ENCODE measurements at places on chromosomes 3 and 15.

GRCh38 chr15:48109856-48110531, 10.8 kb upstream of the SLC24A5 start:
- DNase-seq = no peak

DNA sequence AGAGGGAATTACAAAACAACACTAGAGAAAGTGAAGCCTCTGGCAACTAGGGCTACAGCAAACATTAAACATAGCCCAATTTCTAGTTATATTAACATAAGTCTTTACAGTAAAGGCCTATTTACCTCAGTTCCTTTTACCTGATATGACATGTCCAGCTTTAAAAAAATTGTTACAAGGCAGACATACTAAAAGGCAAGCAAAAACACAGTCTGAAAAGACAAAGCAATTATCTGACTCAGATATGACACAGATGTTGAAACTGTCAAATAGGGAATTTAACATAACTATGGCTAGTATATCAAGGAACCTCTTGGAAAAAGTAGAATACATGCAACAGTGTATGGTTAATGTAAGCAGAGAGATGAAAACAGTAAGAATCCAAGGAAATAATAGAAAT, 238.6 kb downstream of the RAP2B start:
- DNase-seq = peak; percentile 5

- peak; percentile 29 for DNase-seq
Measured at GRCh38 chr3:189947948-189948723, 172.6 kb downstream of the P3H2 start.

GRCh38 chr3:110166791-110167190, 829.4 kb upstream of the DPPA4 start:
- no peak for DNase-seq

DNA sequence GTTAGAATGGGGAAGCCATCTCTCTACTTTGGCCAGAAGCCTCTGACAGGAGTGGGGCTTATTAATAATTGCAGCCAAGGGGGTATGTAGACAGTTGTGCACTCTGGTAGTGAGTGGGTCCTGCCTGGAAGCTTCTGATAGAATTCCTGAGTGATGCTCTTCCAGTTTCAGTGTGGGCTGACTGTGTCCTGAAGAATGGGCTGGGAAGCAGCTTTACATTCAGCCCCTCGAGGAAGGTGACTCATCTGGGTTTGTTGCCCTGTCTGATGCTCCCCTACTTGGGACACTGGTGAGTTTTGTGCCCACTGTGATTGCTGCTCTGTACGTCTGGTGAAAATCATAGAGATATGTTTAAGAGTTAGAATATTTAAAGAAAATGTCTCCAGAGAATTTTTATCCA, 444.7 kb upstream of the RBMS3 start:
- no peak for DNase-seq

DNA sequence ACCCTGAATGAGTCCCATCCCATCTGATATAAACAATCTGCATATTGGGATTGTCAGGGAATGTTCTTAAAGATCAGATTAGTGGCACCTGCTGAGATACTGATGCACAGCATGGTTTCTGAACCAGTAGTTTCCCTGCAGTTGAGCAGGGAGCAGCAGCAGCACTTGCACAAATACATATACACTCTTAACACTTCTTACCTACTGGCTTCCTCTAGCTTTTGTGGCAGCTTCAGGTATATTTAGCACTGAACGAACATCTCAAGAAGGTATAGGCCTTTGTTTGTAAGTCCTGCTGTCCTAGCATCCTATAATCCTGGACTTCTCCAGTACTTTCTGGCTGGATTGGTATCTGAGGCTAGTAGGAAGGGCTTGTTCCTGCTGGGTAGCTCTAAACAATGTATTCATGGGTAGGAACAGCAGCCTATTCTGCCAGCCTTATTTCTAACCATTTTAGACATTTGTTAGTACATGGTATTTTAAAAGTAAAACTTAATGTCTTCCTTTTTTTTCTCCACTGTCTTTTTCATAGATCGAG, 4.5 kb downstream of the B2M start:
- no peak for DNase-seq

DNA sequence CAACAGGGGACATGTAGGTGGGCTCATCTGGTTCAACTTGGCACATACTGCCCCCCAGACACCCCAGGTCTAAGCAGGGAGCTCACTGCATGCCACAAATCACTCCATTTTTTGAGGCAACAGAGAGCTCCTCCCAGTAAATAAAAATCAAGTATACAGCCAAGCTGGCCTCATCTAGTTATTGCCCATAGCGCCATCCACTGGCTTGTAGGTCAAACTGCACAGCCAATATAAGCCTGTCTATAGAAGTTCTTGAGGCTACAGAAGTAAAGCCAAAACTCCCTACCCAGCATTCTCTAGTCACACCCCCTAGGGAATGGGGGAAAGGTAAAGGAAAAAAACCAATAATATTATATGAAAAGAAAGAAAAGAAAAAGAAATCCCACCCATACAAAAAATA, 453.7 kb downstream of the ZNF385D start:
- DNase-seq = no peak

- DNase-seq = no peak
Measured at GRCh38 chr3:194103983-194104751, 31.8 kb upstream of the HES1 start.

DNA sequence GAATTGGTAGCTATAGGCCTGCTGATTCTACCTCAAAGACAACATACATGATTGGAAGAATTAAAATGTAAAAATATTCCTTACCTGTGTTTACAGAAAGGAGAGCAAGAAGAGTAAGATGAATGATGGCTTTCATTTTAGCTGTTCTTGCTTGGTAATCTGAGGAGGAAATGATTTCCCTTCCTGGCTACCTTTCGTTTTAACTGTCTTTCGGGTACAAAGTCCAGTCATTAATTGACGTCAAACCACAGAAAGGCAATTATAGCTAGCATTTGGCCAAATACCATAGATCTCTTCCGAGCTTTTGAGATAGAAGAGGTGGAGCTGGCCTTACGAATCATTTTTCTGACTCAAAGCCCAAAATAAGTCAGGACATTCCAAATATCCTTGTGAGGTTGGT, at the start of gene MUC13:
Gene MUC13 (minus strand): TSS at position 175 of the 400 bp plus-strand sequence. CDS start 39 bp downstream, at position 136.
- DNase-seq = no peak

DNA sequence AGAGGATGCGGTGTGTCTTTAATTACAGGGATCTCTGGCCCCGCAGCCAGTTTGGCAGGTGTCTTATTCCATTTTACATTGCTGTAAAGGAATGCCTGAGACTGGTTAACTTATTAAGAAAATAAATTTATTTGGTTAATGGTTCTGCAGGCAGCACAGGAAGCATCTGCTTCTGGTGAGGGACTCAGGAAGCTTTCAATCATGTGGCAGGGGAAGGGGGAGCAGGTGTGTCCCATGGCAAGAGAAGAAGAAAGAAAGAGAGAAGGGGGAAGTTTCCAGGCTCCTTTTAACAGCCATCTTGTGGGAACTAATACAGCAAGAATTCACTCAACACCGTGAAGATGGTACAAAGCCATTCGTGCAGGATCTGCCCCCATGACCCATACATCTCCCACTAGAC, 128.0 kb upstream of the CRBN start:
- DNase-seq = no peak

- DNase-seq = no peak
Measured at GRCh38 chr3:49411535-49411967, 225 bp downstream of the RHOA start.

- peak; percentile 81 for DNase-seq
Measured at GRCh38 chr3:172859041-172859440, 108.5 kb downstream of the ECT2 start.

GRCh38 chr15:54288049-54288448, 309.8 kb downstream of the UNC13C start:
- DNase-seq = no peak

DNA sequence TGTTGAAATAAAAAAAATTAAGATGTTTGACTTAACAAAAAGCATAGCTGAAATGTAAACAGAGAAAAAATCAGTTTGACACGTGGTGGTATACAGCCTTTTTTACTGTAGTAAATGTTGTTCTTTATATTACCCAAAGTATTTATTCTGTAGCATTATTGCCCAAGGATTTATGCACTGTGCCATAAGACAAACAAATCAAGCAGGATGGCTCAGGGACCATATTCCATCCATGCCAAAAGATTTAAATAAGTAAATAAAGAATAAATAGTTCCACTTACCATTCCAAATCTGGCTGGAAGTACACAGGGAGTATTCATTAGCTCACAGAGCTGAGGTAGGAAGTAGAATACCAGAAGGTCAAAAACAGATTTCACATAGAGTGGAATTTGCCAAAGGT, 666.7 kb upstream of the CADM2 start:
- no peak for DNase-seq

DNA sequence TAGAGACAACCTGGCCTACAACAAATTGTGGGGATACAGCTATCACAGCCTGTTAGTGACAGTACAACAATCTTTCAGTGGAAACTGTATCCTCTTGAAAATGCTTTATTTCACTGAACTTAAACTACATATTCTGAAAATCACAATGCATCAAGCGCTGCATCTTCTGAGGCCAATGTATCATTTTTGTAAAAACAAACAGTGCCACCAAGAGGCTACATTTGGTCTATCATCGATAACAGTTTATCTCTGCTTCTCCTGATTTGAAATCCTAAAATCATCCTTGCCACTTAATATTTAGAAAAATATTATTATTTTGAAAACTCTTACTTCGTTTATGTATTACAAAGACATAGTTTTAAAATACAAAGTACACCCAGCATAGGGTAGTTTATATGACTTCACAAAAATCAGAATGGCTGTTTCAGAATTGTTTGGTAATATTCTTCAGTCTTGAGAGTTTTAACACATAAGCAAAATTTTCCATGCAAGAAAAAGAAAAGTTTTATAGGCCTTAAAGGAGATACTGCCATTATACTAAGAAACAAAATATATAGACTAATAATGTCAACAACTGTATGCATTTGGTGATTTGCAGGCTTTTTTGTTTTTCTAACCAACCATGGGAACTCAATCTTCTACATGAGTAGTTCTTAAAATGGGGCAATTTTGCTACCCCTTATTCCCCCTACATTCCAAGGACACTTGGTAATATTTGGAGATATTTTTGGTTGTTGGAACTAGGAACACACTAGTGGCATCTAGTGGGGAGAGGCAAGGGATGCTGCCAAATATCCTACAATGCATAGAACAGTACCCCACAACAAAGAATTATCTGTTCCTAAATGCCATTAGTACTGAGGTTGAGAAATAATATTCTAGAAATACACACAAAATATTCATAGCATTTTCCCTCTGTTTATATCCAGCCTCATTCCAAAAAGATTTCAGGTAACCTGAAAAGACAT, 42.3 kb downstream of the WDR72 start:
- DNase-seq = peak; percentile 20

GRCh38 chr15:70507772-70508371, 255.5 kb downstream of the UACA start:
- DNase-seq = peak; percentile 63

- peak; percentile 88 for DNase-seq
Measured at GRCh38 chr3:114223143-114223542, 14.2 kb downstream of the ZNF80 start.

GRCh38 chr3:54696313-54696712, 231.5 kb downstream of the LRTM1 start:
- no peak for DNase-seq

DNA sequence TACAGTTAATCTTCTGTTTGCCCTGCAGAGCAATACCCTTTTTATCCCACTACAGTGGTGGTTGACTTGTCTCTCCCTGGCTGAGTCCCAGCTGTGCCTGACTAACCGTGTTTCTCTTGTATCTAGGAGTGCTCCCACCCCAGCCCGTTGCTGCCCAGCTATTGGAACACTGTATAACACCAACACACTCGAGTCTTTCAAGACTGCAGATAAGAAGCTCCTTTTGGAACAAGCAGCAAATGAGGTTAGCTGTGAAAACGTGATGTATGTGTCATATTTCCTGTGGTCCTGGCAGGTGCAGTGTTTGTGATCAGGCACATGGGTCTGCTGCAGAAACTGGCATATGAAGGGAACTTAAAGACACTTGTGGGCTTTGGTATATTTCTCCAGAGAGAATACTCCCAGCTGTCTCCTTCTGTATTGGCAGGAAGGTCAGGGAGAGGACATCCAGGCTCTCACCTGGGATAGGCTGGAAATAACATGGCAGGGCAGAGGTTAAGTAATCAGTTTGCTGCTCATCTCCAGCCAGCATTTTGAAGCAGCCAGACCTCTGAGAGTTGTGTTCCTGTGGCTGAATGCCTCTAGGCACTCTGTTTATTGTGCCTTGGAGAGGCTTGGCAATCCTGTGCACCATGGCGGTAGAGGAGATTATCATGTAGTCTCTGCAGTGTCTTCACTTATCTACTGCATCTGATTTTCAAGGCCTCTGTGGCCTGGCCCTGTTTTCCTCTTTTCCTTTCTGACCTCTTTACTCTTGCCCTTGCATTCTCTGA, 34.8 kb downstream of the ATG7 start:
- DNase-seq = no peak

DNA sequence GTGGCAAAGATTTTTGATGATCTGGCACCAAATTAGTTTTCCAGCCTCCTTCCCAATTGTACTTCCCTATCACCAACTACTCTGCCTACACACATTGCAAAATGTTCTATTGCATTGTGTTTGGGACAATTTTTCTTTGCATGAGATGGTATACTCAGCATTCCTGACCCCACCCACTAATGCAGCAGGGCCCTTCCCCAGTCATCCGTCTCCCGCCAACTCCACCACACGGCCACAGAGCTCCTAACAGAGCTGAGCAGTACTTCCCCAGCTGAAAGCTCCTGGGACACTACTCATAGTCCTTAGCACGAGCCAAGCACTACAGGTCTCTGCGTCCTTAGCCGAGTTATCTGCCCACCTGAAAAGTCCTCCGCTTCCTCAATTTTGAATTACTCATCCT, 34.2 kb downstream of the TXNRD3 start:
- no peak for DNase-seq

- no peak for DNase-seq
Measured at GRCh38 chr3:62546266-62546665, 172.9 kb upstream of the FEZF2 start.

- DNase-seq = no peak
Measured at GRCh38 chr3:190041333-190042041, 79.2 kb downstream of the P3H2 start.

GRCh38 chr15:100353449-100353848, 11.7 kb upstream of the ADAMTS17 start:
- no peak for DNase-seq

DNA sequence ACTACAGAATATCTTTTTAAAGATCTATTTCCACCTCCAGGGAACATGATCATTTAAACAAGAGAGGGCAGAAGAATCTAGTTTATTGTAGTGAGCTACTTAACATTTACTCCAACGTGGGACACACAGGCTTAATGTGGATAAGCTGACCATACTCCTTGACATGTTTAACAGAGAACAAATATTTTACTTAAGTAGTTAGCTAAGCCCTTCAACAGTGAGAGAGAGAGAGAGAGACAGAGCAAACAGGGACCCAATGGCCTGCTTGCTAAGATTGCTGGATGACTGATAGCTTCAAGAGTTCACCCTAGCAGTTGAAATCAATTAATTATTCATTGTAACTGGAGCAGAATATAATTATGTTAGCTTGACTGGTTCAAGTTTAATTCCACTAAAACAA, 158.6 kb downstream of the ADAM10 start:
- DNase-seq = no peak

DNA sequence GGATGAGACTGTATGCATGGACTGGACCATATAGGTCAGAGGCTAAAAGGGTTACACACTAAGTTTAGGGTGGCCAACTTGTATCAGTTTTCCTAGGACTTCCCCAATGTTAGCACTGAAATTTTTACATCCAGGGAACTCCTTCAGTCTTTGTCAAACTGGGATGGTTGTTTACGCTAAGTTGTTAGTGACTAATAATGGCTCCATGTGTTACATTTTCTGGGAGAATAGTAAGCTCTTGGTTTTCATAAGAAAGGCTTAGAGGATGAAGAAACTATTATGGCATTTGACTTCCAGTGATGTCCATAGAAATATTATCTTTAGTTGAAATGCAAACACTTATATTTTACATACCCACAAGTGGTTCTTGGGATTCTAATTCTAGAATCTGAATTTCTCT, 57.9 kb upstream of the ST3GAL6 start:
- no peak for DNase-seq

Data from kidney capillary endothelial cell (primary cell).